Sigmoid colon (tissue), 7 donors: ENCODE measurements at places on chromosomes 6 and 20. TPM values are rescaled to one million over a fixed set of nuclear protein-coding genes. Genes with fewer than 3 reads are reported as not detected.

GRCh38 chr20:63405102-63405730 is 44.1 kb upstream of the CHRNA4 start:
- no peak overlapping the region for H3K27ac ChIP-seq
- H3K36me3 ChIP-seq, result no peaks in the 10 kb centered on the region
- no peak overlapping the region for H3K4me3 ChIP-seq
- no peaks in the 10 kb centered on the region for H3K27me3 ChIP-seq
- DNase-seq, result no peak

DNA sequence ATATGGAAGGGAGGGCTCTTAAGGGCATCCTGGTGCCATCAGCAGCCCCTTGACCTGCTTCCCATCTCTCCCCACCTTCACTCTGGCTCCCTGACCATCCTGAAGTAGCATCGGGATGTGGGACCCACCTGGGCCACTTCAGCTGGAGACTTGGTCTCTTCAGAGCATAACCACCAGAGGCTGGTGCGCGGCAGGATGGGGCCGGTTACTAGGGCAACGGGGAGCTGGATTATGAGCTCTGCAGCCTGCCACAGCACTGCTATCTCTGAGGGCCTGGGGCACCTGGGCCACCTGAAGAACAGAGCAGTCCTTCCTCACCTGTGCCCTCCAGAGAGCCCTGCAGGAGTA is 79.7 kb downstream of the SYNJ2 start:
- H3K36me3 ChIP-seq, result peaks cover 8% of the 10 kb centered on the region
- no peaks in the 10 kb centered on the region for H3K27me3 ChIP-seq
- no peaks in the 10 kb centered on the region for H3K4me1 ChIP-seq
- peak overlapping the region; percentile 64 for H3K27ac ChIP-seq
- no peak for DNase-seq
- H3K4me3 ChIP-seq, result no peak overlapping the region

- no peaks in the 10 kb centered on the region for H3K27me3 ChIP-seq
- H3K4me3 ChIP-seq, result no peak overlapping the region
- H3K27ac ChIP-seq, result no peak overlapping the region
- peaks cover 13% of the 10 kb centered on the region for H3K4me1 ChIP-seq
These were observed 22.4 kb upstream of the KIAA0408 start for GRCh38 chr6:127481628-127482027.

DNA sequence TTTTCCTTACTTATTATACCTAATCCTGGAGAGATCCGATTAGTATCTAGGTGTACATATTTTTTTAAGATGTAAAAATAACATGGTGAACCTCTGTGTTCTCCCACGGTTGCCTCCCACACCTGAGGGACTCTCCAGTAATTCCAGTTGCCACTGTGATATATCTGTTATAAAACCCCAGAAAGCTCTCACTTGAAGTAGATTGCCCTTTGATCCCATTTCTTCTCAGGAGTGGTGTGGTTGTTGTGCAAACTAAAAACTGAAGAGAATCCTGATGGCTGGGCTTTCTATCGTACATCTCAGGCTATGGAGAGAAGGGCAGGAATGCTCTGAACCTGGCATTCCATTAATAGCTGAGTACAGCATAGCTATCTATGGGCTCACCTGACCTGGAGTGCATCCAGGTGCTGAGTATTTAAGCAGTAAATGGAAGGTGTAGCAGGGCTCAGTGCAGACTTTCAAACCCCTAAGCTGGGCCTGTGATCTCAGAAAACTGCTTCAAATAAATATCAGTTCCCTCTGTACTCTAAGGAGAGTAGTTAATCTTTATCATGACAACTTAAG is 41.0 kb downstream of the VGLL2 start:
- no peak overlapping the region for H3K27ac ChIP-seq
- H3K4me1 ChIP-seq, result no peaks in the 10 kb centered on the region
- H3K27me3 ChIP-seq, result no peaks in the 10 kb centered on the region
- no peak for DNase-seq
- no peaks in the 10 kb centered on the region for H3K36me3 ChIP-seq
- H3K4me3 ChIP-seq, result no peak overlapping the region

Gene C20orf144
- not detected for total RNA-seq

Gene PDE10A
- 7.4 TPM for total RNA-seq

Gene C20orf96
- total RNA-seq, result 2.9 TPM

Gene ZBTB46
- 3.6 TPM for total RNA-seq

Gene PTGIS
- total RNA-seq, result 241 TPM

Gene KHDC1L
- total RNA-seq, result not detected
